ENCODE measurements at places on chromosomes 12 and 14.

DNA sequence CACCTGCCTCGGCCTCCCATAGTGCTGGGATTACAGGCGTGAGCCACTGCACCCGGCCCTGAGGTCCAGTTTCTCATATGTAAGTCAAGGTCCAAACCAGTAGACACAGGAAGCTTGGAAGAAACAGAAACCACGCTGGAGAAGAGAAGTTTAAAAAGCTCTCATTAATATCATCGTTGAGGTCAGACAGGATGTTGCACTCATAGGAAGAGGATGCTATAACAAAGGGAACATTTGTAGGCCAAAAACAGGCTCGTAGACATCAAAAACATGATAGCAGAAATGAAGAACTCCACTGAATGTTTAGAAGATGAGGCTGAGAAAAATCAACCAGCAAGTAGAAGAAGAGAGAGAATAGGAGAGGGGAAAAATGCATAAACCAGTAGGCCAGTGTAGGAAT lies 46.8 kb downstream of the ACACB start:
- DNase-seq, result peak; percentile 25

GRCh38 chr12:97200181-97200580 lies 262.4 kb upstream of the RMST start:
- DNase-seq, result no peak

GRCh38 chr14:65879248-65880009 lies 466.9 kb downstream of the FUT8 start:
- DNase-seq, result peak; percentile 48

GRCh38 chr12:110010853-110011723 lies 11.9 kb downstream of the ANKRD13A start:
- DNase-seq, result peak; percentile 67

DNA sequence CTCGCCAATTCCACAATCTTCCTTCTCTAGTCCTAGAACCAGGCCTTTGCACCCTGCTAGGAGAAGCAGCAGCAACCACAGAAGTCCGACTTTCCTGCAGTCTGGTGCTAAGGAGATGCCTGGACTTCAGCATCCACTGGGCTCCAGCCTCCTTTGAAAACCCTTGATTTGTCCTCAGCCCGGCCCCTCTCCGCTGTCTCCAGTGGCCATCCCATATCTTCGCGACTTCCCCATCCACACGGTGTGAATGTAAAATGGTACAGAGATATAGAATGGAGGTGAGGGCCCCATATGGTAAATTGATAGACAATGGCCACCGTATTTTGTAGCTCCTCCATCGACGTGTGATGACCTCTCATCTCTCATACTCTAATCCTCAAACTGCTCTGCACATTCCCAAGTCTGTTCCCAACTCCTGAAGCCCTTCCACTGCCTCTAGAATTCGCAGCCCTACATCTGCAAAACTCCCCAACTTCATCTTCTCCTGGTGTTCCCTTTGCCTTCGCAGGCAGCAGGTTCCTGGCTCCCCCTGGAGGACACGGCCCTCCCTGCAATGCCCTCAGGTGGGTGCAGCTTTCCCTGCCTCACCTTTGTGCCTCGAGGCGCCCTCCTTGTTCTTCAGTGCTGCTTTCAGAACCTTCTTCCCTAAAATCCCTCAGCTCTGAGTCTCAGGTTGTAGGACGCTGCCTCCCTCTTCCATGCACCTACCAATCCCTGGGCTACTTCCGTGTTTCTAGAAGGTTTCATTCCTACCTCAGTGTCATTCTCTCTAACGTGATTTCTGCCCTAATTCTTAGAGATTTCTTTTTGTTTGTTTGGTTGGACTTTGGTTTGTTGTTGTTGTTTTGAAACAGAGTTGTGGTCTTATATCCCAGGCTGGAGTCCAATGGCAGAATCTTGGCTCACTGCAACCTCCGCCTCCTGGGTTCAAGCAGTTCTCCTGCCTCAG lies 36.7 kb downstream of the TMBIM6 start:
- DNase-seq, result peak; percentile 17

DNA sequence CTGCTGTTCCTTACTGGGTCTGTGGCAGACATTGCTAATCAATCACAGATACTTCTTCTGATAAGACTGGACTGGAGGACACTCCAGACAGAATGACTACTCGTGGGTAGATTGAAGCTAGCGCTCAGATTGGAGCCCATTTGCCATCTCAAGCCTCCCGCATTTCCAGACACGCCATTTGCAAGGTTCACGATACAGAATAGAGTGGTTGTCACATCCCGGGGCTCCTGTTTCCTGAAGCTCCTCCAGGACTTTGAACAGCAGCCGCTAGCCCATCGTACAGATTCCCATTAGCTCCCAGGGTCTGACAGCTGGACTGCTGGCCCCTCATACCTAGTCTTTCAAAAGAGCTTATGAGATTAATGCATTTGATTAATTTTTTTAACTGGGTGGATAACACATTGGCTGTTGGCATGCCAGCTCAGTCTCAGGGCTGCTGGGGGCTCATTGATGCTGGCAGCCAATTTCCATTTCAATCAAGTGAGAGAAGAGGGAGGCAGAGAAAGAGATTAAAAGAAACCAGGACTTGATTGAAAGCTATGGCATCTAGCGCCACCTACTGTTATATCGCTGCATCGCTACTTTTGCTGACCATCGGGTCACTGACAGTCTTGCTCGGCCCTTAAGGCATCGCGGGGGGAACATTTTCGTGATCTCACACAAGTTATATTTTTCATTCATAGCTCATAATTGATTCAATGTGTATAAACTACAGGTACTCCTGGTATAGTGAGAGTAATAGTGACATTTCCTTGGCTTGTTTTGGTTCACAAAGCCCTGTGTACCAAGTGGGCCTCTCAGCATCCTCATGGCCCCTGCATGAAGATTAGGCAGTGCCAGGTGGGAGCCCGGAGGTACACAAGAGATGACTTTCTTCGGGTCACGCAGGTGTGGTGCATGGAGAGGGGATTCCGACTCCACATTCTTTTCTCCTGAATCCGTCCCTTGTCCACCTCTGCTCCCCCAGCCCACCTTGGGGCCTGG lies 78.6 kb downstream of the CCDC60 start:
- peak; percentile 66 for DNase-seq

DNA sequence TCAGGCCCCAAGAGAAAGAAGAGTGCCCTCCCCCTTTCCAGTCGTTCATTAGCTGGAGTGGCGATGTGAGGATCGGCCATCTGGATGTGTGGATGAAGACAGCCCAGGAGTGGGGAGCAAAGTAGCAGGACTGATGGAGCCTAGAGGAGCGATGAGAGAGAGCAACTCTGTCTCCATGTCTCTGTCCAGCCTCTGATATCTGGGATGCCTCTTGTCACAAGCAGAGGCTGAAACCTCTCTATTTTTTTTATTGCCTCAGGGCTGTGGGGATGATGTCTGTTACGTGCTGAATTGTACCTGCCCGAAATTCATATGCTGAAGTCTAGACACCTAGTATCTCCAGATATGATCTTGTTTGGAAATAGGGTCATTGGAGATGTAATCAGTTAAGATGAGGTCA lies 2.7 kb downstream of the SERPINA11 start:
- no peak for DNase-seq

DNA sequence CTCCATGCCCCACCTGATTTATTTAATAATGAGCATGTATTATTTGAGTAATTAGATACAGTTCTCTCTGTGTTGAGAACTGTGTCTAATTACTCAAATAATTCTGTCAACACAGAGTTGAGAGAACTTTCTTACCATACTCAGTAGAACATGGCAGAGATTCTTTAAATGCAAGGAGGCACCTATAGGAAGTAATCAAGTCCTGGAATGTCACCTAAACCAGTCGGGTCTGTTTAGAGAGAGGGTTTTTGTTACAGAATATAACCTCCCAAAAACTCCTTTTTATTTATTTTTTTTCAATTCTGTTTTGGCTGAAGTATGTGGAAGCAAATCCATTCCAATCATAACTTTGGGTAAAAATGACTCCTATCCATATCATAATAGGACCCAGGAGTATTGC lies 37.5 kb upstream of the CIT start:
- no peak for DNase-seq

- DNase-seq, result no peak
Observed at GRCh38 chr12:77725611-77726010, 105.1 kb upstream of the NAV3 start.

DNA sequence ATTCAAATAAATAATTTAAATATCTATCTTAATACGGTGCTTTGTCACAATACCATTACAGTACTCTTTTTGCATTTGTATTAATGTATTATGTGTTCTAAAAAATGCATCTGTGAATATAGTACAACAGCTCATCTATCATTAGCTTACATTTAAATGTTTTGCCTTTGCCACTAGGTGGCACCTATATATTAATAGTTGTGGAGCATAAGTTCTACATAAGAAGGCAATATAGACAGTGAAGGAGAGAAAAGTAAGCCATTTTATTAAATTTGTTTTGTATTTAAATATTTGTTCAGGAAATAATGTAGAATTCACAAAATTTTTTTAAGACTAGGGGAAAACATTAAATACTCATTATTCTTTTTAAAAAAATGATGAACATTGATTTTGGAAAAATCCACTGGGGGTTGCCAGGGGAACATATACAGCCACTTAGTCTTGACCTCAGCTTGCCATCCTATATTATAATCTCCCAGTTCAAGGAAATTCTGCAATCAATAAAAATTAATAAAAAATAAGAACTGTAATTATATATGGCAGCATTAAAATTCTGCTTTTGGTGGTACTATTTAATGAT lies 9.8 kb downstream of the CCER1 start:
- peak; percentile 50 for DNase-seq

- no peak for DNase-seq
Observed at GRCh38 chr14:90302529-90303303, 29.0 kb downstream of the NRDE2 start.

DNA sequence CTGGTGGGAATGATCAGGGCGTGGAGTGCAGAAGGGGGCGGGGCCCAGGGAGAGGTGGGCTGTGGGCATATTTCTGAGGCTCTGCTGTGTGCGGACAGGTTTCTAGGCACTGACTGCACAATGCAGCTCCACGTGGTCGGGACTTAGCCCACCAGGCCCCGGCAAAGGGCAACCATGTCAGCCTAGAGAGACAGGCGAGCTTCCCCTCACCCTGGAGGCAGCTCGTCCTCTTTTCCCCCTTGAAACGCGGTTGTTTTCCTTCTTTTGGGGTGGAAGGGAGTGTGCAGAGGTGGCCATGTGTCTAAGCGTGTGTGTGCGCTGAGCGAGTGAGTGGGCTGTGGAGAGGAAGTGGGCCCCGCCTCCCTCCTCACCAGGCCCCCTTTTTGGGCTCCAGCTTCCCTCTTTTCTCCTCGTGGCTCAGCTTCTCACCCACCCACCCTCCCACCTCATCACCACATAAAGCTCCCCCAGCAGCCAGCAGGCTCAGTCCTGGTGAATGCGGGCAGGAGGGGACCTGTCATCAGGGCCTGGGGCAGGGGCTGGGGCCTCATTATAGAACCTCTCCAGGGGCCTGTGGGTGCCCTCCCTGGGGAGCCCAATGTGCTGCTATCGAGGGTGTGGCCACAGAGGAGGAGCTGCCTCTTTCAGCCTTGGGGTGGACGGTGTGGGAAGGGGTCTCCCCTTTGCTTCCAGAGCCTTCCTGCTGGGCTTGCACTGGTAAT lies 22.0 kb downstream of the LRTM2 start:
- peak; percentile 61 for DNase-seq

DNA sequence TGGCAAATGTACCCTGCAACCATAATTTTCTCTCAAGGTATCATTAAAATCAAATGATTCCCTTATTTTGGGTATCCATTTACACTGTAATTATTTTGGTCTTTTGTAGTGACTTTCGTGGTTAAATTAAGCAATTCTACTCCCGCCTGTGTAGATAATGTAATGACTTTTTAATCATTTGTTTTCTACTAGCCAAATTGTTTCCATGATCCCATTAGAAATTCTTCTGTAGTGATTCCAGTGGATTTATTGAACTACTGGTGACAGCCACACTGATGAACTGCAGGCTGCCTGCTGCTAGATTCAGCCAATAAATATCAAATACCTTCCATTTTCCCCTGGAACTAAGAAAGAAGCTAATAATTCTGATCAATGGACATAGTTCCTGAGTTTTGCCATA lies 96.0 kb downstream of the WIF1 start:
- DNase-seq, result no peak

DNA sequence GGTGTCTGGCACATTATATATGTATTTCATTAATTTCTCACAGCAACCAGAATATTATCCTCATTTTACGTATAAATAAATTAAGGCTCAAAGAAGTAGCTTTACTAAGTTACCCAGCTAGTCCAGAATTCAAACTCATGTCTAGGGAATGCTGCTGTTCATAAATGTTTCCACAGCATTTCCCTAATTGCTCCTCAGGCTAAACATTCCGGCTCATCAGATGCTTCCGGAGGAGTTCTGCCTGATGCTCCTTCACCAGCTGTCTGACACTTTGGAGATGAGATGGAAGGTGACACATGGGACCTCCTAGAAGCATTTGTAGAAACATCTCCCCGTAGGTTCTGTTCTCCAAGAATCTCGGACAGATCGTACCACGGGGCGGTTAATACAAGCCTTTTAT lies 12.1 kb downstream of the KRT85 start:
- no peak for DNase-seq

GRCh38 chr12:116150452-116150851 lies 127.0 kb downstream of the MED13L start:
- no peak for DNase-seq

DNA sequence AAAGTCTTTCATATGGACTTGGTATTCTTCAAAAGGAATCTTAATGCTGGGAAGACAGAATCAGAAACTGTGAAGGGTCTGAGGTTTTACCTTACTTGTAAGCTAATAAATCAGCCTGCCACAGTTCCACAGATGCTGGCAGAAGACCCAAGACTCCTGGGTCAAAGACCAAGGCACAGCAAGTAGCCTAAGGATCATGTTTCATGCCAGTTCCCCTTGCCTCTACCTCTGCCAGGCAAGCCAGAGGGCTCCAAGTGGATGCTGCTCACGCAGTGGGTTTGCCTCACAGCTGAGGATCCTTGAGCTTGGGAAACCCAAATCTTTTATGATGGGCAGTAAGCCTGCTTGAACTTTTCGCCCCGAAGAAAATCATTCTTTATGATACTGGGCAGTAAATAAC lies 15.2 kb upstream of the RXYLT1 start:
- no peak for DNase-seq

- DNase-seq, result no peak
Observed at GRCh38 chr14:85519661-85520305, 10.2 kb upstream of the FLRT2 start.

- DNase-seq, result no peak
Observed at GRCh38 chr12:99253068-99253467, 394.5 kb upstream of the GARIN6 start.

GRCh38 chr12:89840162-89840922 lies 131.7 kb upstream of the ATP2B1 start:
- DNase-seq, result peak; percentile 34

DNA sequence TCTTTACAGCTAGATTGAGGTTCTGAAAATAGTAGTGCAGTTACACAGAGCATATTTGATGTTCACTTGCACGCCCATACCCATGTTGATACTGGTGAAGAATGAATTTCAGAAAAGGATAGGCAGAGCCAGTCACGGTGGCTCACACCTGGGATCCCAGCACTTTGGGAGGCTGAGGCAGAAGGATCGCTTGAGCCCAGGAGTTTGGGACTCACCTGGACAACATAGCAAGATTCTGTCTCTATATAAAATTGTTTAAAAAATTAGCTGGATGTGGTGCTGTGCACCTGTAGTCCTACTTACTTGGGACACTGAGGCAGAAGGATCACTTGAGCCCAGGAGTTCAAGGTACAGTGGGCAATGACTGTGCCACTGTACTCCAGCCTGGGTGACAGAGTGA lies 56.6 kb downstream of the MDM2 start:
- no peak for DNase-seq

- DNase-seq, result no peak
Observed at GRCh38 chr14:45120096-45120495, 14.2 kb downstream of the FKBP3 start.
